ENCODE measurements at places on chromosomes 11 and 22.
A peak's percentile ranks its signal among the peaks of the same experiment; 100 is the strongest.

DNA sequence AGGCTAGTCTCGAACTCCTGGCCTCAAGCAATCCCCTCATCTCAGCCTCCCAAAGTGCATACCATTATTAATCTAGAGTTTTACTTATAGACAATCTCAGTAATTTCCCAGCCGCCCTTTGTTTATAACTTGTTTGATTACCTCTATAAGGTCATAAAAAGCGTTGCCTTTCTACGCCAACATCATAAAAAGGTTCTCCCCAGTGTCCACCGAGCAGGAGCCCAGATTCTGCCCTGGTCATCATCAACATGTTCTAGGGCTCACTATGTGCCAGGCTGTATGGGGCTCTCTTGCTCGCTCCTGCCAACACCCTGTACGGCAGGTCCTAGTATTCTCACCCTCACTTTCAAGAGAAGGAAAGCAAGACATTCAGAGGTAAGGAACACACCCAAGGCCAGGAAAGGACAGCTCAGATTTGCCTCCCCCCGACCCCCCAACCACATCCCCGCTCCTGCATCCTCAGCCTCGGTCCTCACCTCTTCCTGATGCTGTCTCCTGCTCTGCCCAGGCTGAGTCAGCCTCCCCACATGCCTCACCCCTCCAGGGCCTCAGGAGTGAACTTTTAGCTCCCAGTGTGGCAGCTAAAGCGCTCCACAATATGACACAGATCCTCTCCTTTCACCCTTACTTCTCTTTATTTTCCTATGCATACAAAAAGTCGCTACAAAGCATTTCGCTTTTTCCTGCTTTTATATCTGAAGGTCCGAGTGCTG lies 14.3 kb downstream of the ARFGAP3 start:
- no peak for DNase-seq

DNA sequence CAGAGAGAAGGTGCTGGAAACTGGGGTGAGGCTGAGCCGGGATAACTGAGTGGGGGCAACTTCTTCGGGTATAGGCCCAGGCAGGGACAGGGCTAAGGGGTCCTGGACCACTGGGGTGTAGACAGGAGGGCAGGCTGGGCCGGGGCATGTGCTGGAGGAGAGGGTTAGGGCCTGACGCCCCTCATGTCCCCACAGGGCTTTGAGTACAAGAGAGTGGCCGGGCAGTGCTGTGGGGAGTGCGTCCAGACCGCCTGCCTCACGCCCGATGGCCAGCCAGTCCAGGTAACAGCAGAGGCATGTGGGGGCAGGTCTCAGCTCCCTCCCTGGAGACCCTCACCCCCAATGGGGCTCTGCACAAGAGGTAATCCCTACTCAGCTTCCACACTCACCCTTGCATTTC lies 36.7 kb downstream of the MUC5B start:
- no peak for DNase-seq

GRCh38 chr11:67288198-67288451 lies 978 bp upstream of the ANKRD13D start:
- no peak for DNase-seq

- DNase-seq, result no peak
Observed at GRCh38 chr11:132910011-132910760, 622.1 kb downstream of the OPCML start.

DNA sequence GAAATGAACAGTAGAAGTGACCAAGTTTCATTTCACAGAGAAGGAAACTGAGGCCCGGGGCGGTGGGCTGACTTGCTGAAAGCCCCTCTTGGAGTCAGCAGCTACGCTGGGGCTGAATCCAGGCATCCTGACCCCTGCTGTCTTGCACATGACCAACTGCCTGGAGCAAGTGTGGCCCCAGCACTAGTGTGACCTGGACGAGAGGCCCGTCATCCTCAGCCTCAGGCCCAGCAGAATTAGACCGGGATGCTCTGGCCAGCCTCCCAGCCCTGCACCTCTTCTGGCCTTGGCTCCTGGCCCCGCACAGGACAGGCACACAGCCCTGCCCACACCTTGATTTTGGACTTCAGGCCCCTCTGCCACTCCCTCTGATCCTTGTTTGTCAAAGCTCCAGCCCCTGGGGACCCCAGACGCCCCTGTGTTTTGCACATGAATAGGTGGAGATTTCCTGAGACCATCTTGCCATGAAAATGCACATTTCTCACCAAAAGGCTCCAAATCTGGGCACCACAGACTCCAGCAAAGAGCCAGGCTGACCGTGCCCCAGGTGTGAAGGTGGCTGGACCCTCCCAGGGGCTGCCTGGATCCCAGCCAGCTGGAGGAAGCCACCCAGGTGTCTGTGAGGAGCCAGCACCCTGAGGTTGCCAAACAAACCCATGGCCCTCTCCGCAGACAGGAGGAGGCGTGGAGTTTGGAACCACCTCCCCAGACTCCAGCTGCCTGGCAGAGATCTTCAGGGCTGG lies 24.9 kb downstream of the FGF4 start:
- DNase-seq, result no peak

- no peak for DNase-seq
Observed at GRCh38 chr22:19836512-19836911, 18.2 kb downstream of the GNB1L start.

- DNase-seq, result peak; percentile 48
Observed at GRCh38 chr11:77472991-77473800, 698 bp downstream of the PAK1 start.

DNA sequence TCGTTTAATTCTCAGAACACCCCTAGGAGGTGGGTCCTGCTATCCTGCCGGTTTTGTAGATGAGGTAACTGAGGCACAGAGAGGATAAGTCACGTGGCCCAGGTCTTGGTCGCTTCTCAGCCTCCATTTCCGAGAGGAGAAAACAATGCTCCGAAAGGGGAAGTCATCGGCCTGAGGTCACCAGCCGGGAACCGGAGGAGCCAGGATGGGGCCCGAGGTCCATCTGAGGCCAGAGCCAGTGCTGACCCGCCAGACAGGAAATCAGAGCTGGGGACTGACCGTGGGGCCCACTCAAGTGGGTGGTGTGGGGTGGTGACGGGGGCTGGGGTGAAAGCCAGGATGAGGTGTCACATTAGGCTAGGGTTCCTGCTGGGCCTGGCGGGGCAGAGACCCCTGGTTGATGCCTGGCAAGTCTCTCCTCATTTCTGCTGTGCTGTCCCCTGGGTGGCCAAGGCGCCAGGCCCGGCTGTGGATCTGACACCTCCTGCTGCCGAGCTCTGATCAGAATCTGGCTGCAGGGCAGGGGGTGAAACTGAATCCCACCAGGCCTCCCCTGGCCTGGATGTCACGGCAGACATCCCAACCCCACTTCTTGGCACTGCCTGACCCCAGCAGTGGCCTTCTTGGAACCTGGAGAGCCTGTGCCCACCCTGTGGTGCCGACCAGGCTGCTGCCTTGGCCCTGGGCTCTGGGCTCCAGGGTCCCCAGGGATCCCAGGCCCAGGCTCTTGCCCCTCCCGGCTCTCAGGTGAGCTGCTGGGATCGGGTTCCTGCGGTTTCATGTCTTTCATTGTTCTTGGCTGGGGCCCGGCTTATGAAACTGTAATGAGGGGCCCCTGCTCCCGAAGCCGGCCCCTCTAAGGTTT lies 12.0 kb downstream of the TRIOBP start:
- no peak for DNase-seq

GRCh38 chr11:88438721-88439120 lies 101.2 kb upstream of the CTSC start:
- DNase-seq, result no peak

- DNase-seq, result no peak
Observed at GRCh38 chr22:19510919-19511341, 13.3 kb downstream of the CLDN5 start.

- no peak for DNase-seq
Observed at GRCh38 chr22:46047226-46047625, 70.3 kb upstream of the WNT7B start.

GRCh38 chr11:57812634-57813033 lies 51.0 kb downstream of the CTNND1 start:
- no peak for DNase-seq

- no peak for DNase-seq
Observed at GRCh38 chr22:29163808-29164207, 41.9 kb upstream of the EMID1 start.

DNA sequence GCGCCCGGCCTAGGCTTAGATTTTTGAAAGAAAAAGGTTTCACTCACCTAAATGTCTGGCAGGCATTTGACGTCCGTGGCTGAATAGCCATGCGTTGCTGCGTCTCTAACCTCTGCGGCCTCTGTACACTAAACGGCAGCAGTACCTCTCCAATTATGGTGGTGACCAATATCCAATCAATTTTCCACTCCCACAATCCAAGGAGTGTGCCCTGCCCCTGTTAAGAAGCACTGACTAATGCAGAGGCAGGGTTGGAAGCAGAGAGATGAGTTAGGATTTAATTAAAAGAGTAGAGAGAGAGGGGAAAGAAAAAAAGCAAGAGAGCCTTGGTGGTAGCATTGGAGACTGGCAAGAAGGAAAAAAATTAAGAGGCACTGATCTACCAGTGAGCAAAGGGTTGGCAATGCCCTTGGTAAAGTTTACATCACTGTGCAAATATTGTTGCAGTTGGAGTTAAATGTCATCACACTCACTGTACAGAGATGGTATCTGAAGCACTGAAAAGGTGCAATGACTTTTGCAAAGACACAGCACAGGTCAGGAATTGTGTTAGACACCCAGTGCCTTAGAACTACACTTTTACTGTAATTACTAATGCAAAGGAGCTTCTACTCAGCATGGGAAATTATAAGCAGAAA lies 526.7 kb downstream of the NTM start:
- DNase-seq, result no peak

DNA sequence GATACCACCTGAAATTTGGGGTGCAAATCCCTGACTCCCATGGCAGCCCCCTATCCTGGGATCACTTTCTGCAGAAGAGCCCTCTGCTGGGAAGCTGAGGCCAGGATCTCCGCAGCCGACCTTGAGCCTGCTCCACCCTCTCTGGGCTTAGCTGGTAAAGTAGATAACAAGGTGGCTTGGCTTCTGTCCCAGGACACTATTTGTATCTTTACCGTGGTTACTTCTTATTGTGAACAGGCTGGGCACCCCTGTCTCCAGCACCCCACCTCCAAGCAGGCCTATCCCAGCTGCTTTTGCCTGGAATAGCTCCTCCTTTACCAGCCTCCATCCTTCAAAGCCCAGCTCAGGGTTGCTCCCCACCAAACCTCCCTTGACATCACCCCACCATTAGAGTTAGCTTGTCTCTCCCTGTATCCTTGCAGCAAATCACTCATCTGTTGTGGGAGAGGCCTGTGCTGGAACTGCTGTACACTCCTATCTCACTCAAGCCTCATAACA lies 35.2 kb upstream of the P2RY2 start:
- DNase-seq, result peak; percentile 65

GRCh38 chr11:7490535-7490934 lies 5.2 kb downstream of the OLFML1 start:
- DNase-seq, result peak; percentile 48

DNA sequence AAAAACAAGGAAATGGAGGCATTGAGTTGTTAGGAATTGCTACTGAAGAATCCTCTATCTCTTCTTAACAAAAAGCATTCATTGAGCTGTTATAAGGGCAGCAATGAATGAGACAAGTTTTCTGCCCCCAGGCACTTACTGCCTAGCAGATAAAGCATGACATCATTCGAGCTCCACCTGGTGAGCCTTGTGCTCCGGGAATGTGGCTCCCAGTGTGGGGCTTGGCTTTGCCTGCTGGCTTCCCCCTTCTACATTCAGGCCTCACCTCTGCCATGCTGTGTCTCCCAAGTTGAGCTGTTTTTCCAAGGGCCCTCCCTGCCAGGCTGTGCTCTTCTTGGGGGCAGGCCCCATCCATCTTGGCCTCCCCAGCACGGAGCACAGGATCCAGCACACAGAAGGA lies 56.9 kb upstream of the EIF3D start:
- peak; percentile 3 for DNase-seq

- DNase-seq, result no peak
Observed at GRCh38 chr11:64741375-64742086, 2.4 kb downstream of the RASGRP2 start.

GRCh38 chr11:5040876-5041275 lies 5.5 kb upstream of the OR52J3 start:
- no peak for DNase-seq
